ENCODE measurements at places on chromosomes 2 and 18.

DNA sequence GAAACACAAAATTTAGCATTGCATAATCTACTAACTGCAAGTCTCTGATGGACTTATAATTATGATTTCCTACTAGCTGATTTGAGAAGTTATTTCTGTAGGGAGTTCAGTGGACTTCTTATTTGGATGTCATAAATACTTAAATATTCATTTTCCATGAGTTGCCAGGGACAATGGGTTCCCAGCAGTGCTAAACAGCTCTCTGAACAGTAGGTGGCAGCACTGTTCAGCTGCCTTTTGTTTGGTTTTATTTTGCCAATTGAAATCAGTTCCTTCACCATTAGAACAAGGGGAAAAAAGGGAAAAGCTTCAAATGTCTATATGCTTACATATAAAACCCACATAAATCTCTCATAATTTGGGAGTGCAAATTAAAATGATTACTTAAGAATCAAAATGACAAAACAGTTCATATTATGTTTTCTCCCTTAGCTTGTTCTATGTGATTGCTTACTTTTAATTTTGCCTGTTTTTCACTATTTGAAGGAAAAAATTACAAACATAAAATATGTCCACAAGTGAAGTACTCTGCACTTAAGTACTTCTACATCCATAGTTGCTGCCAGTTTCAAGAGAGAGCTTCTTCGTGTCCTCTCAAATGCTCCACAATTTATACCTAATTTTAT lies 898.9 kb downstream of the CPS1 start:
- peak; percentile 18 for DNase-seq

GRCh38 chr2:134433469-134433868 lies 179.6 kb downstream of the MGAT5 start:
- no peak for DNase-seq

DNA sequence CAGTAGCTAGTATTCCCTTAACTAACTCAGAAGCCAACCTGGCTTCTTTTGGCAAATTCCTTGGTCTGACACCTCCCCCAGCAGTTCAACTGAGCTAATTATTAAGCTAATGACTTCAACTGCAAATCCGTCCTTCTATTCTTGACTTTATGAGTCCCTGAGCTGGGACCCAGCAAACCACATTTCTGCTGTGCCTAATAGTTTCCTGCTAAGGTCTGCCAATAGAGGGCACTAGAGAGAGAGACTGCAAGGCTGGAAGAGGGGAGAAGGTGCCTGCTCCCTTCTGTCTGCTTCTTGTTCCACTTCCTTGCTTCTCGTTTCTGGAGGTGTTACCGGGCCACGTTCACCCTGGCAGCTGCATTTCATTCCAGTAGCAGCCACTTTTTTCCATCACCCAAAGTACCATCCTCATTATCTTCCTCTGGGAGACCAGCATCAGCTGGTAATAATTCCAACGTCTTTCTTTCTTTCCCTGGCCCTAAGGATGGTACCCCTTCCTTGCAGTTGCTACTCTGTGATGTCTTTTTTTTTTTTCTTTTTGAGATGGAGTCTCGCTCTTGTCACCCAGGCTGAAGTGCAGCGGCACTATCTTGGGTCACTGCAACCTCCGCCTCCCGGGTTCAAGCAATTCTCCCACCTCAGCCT lies 352.0 kb downstream of the TNS1 start:
- DNase-seq, result peak; percentile 66

DNA sequence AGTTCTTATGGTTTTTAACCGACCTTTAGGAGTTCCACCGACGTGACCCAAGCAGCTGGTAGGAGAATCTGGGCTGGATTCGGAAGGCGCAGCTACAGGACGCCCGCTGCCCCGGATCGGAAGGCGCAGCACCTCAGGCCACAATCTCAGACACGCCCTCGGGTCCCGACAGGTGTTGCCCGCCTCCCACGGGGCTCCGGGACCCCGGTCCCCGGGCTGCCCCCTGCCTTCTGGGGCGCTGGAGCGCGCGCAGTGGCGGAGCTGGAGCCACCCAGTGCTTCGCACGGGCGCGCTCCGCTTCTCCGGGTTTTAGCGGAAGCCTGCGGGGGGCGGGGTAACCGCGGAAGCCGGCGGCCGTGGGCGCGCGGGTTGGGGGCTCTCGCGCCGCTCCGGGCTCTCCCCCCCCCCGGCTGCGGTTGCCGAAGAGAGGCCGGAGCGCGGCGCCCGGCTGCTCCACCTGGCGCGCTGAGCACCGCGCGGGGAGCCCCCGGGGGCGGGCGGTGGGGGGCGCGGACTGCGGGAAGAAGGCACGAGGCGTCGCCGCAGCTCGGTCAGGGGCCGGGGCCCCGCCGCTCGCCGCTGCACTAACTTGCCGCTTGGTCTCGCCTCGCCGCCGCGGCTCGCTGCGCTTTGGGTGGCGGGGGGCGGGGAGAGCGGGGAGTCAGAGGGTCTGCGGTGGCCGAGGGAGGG lies 718.8 kb downstream of the DPP10 start:
- no peak for DNase-seq

DNA sequence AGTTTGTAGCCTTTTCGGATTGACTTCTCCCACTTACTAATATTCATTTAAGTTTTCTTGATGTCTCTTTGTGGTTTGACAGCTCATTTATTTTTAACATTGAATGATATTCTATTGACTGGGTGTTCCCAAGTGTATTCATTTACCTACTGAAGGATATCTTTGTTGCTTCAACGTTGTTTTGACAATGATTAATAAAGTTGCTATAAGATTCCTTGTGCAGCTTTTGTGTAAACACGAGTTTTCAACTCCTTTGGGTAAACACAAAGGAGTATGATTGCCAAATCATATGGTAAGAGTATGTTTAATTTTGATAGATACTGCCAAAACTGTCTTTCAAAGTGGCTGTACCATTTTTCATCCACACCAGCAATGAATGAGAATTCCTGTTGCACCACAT lies 1200.9 kb downstream of the DSC3 start:
- no peak for DNase-seq

- no peak for DNase-seq
Observed at GRCh38 chr18:10659000-10659399, 133.2 kb downstream of the NAPG start.

DNA sequence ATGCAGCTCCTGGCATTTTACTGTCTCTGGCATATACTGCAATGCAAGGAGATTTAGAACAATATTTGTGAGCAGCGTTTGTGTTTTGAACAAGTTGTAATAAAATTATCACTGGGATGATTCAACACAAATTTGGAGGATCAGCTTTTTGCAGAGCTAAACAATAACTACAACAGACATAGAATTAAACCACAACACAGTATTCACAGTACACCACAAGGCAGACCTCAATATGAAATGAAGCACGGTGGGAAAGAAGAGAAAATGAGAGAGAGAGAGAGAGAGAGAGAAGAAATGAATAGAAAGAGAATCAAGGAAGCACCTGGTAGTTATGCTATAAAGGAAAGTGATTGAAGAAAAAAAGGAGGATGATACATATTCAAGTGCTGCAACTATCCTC lies 39.4 kb downstream of the HOXD1 start:
- no peak for DNase-seq

DNA sequence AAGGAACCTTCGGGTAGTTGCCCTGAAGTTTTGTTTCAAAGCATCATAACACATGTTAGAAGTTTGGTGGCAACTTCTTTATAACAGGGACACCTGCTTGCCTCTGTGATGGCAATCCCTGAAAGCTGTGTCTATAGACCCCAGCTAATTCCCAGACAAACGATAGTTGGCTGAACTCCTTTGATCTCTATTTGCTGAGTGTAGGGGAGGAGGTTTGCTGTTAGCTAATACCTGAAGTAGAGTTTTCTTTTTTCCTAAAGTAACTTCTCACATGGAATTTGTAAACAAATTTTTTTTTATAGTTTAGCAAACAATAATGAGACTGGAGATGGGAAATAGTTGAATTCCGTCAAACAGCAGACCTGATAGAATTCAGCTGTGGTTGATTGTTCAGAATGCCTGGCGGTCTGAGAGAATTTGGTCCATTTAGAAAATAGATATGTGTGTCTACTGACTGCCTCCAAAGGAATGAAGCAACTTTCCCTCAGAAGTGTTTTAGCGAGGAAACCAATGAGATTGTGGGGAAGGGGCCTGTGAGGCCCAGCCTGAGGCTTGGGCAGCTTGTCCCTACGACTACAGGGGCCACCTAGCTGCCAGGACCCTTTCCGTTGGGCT lies 123.5 kb upstream of the EPAS1 start:
- no peak for DNase-seq

DNA sequence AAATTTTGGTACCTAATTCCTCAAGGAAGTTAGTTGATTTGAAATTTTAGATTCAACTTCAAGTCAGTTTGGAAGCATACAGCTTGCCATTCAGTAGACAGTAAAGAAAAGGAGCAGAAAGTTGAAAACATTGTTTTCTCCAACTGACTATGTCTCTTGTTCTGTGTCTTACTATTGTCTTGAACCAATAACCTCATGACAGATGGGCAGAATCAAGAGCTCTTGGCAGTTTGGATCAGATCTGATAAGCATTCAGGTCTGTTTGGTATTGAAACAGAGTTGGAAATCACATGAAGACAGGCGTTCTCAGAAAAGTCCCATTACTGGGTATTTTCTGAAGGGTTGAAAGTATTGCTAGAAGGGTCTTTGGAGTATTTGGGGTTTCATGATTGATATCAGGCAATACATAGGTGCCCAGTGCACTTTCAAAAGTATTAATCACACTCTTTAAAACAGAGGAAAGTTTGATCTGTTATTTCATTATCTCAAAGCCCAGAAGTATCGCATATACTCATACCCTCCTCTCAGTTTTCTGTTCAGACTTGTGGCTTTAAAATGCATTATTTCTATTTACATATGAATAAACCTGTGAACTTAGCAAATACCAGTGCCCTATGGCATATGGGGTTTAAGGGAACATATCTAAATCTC lies 428.4 kb upstream of the ZEB2 start:
- no peak for DNase-seq

GRCh38 chr18:60966876-60967275 lies 366.4 kb upstream of the CDH20 start:
- no peak for DNase-seq

GRCh38 chr2:9139491-9140443 lies 66.8 kb upstream of the ASAP2 start:
- DNase-seq, result peak; percentile 82
